Liver (tissue), 10 donors: ENCODE measurements at places on chromosomes 5 and 9. TPM values are rescaled to one million over a fixed set of nuclear protein-coding genes. Genes with fewer than 3 reads are reported as not detected.

DNA sequence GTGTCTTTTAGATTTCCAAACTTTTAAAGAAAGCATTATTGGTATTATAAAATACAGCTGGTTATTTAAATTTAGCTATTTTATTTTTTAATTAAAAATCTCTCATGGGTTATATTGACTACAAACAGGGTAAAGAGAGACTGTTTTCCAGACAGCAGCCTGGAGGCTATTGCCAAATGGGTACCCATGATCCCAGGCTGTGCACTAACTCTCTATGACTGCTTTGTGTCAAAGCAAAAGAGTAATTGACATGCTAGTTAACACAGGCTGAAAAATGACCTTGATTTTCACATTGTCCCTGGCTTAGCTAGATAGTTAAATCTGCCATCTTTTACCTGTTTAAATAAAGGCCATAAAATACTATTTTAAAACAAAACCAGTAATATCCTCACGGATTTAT, 589.7 kb downstream of the ANXA1 start:
- DNase-seq = no peak

DNA sequence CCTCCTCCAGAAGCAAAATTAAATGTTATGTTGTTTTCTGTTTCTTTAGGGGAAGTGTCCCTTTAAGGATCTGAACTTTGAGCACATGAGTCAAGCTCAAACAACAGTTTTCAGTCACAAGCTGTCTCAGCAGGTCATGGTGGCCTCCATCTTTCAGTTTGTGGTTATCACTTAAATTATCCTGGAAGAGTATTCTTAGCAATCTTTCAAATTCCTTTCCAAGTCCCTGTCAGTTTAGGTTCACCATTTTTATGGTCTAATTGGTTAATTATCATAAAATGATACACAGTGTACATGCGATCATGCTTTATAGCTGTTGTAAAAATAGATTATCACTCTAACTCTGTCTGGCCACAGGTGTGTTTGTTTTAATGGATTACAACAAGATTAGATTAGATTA, 43.1 kb upstream of the SELENOP start:
- no peak for DNase-seq

DNA sequence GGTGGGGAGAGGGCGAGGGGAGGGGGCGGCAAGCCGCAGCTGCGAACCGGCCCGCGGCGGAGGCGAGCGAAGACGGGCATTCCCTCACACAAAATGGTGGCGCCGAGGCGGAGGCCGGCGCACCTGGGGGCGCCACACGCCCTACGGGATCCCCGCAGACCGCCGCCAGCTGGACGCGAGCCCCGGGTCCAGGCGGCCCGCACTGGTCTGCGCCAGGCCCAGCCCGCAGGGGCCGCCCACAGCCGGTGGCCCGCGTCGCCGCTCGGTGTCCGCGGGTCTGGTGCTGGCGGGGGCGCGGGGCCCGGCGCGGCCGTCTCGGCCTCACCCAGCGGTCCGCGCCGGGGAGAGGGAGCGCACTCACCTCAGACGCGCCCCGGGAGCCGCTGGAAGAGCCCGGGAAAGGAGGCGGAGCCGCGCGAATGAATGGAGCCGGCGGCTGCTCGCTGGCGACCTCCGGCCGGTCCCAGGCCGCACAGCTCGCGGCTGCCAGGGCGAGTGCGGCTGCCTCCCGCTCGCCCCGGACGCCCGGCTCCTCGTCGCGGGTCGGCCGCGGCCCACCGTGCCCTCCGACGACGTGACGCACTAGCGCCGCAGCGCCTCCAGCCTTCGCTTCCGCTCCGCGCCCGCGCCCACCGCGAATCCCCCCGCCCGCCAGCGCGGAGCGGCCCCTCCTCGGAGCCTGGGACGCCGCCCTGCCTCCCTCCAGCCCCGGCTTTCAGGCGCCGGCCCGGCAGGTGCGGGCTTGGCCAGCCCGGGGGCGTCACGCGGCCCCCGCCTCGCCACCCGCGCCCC, at the start of gene FAM169A:
Gene FAM169A (minus strand): TSS at position 584 of the 792 bp plus-strand sequence. CDS start 24,711 bp downstream, outside the sequence.
- peak; percentile 42 for DNase-seq

- DNase-seq = no peak
These were observed 189.0 kb downstream of the SEC61B start for GRCh38 chr9:99411068-99411467.

DNA sequence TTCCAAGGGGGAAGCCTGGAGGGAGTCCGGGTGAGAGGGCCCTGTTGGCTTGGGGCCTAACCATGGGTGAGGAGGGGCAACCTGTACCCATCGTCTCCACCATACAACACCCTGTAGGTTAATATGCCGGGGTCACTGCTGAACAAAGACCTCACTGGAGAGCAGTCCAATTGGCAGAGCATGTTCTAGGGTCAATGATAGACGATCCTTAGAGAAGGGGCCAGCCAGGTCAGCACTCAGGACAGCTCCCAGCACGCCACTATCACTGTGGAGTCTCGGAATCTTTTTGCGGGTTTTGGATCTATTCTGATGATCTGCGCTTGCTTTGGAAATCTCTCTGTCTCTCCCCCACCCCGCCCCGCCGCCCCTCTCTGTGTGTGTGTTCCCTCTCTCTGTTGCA, 218.4 kb upstream of the MVB12B start:
- DNase-seq = no peak

GRCh38 chr9:31394015-31394473, 990.4 kb upstream of the ACO1 start:
- no peak for DNase-seq

- DNase-seq = no peak
These were observed 238.0 kb downstream of the ENC1 start for GRCh38 chr5:74402553-74402952.

DNA sequence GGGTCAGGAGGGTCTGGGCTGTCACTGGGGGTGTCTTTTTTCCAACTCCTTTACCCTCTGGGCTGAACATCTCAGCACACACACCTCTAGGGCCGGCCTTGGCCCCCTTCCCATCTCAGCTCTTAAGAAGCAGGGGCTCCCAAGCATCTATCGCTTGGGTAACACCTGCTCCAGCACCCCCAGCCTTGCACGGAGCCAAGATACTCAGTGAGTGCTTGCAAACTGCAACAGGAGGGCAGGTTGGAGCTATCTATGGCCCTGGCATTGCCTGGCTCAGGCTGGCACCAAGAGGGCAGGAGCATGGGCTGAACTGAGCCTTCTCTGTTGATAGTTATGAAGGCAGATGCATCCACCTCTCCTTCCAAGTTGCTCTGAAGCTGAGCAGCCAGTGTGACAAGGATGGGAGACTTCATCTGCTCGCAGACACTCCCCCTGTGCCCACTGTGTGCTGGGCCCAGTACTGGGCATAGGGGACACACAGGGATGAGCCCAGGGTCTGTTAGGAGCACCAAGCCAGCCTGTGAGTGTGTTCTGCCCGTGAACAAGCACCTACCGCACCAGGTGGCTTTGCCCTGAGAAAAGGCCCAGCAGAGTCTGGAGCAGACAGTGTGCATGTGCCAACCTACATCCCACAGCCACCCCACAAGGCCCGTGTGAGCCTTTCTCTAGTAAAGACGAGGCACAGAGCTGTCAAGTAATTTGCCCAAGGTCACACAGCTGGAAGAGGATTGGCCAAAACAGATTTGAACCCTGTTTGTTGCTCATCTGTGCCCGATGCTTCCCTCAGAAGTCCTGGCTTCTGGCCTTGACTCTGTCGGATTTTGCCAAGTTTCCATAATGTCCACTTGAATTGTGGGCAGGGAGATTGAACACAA, 58.2 kb downstream of the PHF2 start:
- DNase-seq = no peak

GRCh38 chr5:65696892-65697291, 25.0 kb downstream of the SGTB start:
- DNase-seq = no peak

GRCh38 chr5:3658929-3659328, 63.3 kb downstream of the IRX1 start:
- no peak for DNase-seq

- no peak for DNase-seq
These were observed 30.0 kb upstream of the RECK start for GRCh38 chr9:36006549-36007315.

DNA sequence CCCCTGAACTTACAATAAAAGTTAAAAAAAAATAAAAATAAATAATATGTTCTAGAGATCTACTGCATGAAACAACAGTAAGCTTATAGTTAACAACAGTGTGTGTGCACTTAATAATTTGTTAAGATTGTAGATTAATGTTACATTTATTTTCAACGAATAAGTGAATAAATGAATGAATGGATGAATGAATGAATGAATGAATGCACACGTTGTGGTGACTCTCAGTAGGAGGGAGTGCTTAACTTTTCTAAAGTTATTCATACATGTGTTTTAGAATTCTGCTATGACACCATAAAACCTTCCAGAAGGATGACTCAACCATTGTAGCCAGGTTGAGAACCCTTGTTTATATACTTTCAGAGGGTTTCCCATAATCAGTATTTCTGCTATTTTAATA, 1269.4 kb upstream of the CDH6 start:
- DNase-seq = no peak

DNA sequence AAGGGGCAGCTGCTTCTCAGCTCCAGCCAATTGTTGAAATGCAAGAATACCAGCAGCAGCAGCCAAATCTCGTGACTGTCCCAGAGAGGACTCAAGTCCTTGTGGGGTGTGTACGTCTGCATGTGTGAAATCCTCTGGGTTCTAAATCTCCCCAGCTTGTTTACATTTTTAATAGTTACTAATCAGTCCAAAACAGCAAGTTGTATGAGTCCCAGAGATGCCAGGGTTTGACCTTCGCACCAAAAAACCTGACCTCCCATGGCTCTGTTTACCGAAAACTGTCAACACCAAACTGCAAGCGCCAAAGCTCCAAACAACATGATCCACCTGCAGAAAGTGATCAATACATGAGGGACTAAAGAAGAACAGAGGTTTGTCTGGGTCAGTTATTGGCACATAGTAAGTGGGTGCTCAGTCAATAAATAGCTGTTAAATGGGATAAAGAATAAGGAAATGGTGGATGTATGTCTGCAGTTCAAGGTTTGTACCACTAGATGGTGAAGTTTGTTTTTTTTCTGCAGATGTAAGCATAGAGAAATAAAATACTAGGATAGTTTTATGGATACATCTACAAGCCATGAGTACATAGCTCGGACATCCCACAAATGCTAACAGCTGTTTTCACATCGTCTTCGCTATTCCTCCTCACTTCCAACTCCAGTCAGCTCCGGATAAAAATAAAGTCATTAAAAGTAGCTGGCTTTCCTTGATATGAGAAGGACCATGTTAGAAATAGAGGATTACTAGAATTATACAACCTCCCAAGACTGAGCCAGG, 85.3 kb upstream of the ADRB2 start:
- no peak for DNase-seq

- DNase-seq = no peak
These were observed at the start of gene F2RL2 for GRCh38 chr5:76622973-76623596. Gene F2RL2, minus strand, starts transcription at chr5:76623403. Its CDS starts 173 bp downstream, at chr5:76623230.

DNA sequence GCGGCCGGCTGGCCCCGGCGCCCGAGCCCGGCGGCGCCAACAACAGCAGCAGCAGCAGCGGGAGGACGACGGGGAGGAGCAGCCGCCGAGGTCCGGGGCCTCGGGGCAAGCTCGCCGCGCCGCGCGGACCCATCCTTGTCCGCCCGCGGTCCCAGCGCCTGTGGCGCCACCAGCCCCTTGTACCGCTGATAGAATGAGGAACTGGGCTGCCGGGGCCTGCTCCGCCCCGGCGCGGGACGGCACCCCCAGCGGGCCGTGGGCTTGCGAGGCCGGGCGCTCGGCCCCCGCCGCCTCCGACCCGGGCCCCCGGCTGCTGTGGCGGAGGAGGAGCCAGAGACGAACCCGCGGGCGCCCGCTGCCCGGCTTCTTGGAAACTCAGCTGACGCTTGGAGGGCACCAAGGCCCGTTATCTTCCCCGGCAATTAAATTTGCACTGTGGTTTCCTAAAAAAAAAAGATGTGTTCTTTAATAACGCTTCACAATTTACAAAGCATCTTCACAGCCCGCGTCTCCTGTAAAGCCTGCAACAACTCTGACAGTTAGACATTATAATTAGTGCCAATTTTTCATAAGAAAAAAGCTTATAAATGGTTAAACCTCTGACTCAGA, at the start of gene ARSB:
Gene ARSB (minus strand): TSS at position 195 of the 609 bp plus-strand sequence. CDS start 62 bp downstream, at position 133.
- peak; percentile 66 for DNase-seq

DNA sequence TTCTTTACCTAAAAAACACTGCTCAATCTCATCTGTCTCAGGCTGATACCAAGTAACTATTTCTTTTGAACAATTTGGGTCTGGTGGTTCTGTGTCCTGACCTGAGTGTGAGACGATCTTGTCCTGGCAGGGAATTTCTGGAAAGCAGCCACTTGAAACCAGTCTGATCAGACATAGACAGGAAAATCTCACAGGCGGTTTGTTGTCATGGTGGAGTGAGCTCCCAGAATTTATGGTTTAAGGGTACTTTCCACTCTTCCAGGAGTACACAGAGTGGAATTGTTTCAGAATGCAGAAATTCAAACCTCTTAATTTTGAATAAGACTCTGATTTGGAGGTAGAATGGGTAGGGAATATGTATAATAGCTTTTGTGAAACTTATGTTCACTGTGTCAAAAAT, 268.2 kb downstream of the ISL1 start:
- no peak for DNase-seq

- no peak for DNase-seq
These were observed 25.4 kb downstream of the CTNND2 start for GRCh38 chr5:11878814-11879213.

DNA sequence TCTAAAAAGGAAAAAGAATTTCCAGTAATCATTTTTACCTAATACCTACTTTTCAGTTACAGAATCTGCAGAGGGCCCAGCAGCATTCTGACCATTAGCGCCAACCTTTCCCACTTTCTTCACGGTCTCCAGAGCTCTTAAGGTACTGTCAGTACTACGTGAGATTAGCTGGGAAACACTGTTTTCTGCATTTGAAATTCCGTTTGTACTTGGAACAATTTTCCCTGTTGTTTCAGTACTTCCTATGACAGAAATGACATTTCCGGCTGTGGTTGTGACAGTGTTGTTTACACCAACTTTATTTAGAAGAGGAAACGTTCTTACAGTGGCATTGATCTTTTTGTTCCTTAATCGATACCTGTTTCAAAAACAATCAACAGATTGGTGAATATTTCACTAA, 36.9 kb upstream of the PDCL start:
- no peak for DNase-seq

DNA sequence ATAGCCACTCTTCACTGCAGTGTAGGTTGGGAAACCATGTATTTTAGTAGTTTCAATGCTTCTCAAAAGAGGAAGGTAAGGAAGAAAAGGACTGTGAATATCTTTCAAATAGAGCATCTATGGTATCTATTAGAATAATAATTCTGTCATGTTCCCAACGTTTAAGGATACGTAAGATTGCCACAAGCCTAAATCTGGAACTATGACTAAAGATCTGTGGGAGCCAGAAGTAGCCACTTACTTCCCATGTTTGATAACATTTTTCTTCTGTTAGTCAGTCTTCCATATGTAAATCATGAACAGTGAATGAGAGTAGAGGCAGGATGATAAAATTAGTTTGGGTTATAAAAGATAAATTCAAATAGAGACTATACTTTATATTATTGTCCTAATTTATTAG, 16.3 kb upstream of the MROH2B start:
- DNase-seq = no peak

- DNase-seq = peak; percentile 99
These were observed 13.3 kb downstream of the TRIM7 start for GRCh38 chr5:181191526-181192336.

GRCh38 chr9:12701126-12701525, 7.9 kb downstream of the TYRP1 start:
- no peak for DNase-seq

Gene NXNL2
- polyA plus RNA-seq = 0.14 TPM

Gene CCDC152
- 5.6 TPM for polyA plus RNA-seq

Gene PRRX2
- polyA plus RNA-seq = 0.03 TPM

Gene PCDHGA5
- 0.08 TPM for polyA plus RNA-seq

Gene FOXE1
- polyA plus RNA-seq = not detected

Gene NMUR2
- polyA plus RNA-seq = not detected

Gene IL9
- polyA plus RNA-seq = not detected

Gene MSMP
- polyA plus RNA-seq = not detected
